Common myeloid progenitor, CD34-positive (primary cell): ENCODE measurements at places on chromosomes 12 and 14.

- no peak overlapping the region for H3K4me3 ChIP-seq
- no peaks in the 10 kb centered on the region for H3K4me1 ChIP-seq
- no peak overlapping the region for H3K27ac ChIP-seq
- H3K27me3 ChIP-seq: no peaks in the 10 kb centered on the region
These were observed 51.7 kb upstream of the G2E3 start for GRCh38 chr14:30507209-30507608.

DNA sequence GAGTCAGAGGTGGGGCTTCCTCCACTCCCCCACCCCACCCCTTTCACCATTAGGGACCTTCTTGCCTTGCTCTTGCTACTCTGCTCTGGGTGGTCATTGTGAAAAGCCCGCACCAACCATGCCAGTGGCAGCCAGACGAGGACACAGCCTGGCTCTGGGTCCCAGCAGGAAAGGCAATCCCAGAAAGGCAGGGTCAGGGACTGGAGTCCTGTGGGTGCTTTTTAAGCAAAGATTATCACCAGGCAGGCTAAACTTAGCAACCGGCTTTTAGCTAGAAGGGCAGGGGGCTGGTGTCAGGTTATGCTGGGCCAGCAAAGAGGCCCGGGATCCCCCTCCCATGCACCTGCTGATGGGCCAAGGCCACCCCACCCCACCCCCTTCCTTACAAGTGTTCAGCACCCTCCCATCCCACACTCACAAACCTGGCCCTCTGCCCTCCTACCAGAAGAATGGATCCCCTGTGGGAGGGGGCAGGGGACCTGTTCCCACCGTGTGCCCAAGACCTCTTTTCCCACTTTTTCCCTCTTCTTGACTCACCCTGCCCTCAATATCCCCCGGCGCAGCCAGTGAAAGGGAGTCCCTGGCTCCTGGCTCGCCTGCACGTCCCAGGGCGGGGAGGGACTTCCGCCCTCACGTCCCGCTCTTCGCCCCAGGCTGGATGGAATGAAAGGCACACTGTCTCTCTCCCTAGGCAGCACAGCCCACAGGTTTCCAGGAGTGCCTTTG lies 1.2 kb upstream of the GAPDH start:
- H3K4me1 ChIP-seq: peaks cover 54% of the 10 kb centered on the region
- H3K27me3 ChIP-seq: no peaks in the 10 kb centered on the region
- peaks cover 60% of the 10 kb centered on the region for H3K36me3 ChIP-seq
- DNase-seq: peak; percentile 21

GRCh38 chr12:45849289-45849688 lies 119.8 kb downstream of the ARID2 start:
- no peaks in the 10 kb centered on the region for H3K4me1 ChIP-seq
- peaks cover 61% of the 10 kb centered on the region for H3K36me3 ChIP-seq
- no peak overlapping the region for H3K27ac ChIP-seq

- no peak overlapping the region for H3K4me3 ChIP-seq
- no peak for DNase-seq
- H3K4me1 ChIP-seq: no peaks in the 10 kb centered on the region
- H3K27me3 ChIP-seq: no peaks in the 10 kb centered on the region
- no peaks in the 10 kb centered on the region for H3K36me3 ChIP-seq
These were observed 696.7 kb upstream of the TBX3 start for GRCh38 chr12:115380546-115381120.

- H3K27me3 ChIP-seq: no peaks in the 10 kb centered on the region
- no peaks in the 10 kb centered on the region for H3K36me3 ChIP-seq
These were observed 7.4 kb downstream of the INF2 start for GRCh38 chr14:104696671-104697316.

- H3K27me3 ChIP-seq: no peaks in the 10 kb centered on the region
- no peaks in the 10 kb centered on the region for H3K36me3 ChIP-seq
- no peaks in the 10 kb centered on the region for H3K4me1 ChIP-seq
- DNase-seq: no peak
- H3K4me3 ChIP-seq: no peak overlapping the region
These were observed 294.4 kb downstream of the TMTC2 start for GRCh38 chr12:82981150-82981549.

GRCh38 chr12:5433845-5434646 lies 2.1 kb downstream of the NTF3 start:
- no peaks in the 10 kb centered on the region for H3K36me3 ChIP-seq
- H3K27me3 ChIP-seq: peaks cover 35% of the 10 kb centered on the region
- no peak overlapping the region for H3K4me3 ChIP-seq
- DNase-seq: no peak

- no peak for DNase-seq
- no peak overlapping the region for H3K4me3 ChIP-seq
- H3K27ac ChIP-seq: no peak overlapping the region
- no peaks in the 10 kb centered on the region for H3K4me1 ChIP-seq
These were observed 158.9 kb downstream of the SLC15A5 start for GRCh38 chr12:16118586-16118985.
